ENCODE measurements at places on chromosomes 7 and 10.

DNA sequence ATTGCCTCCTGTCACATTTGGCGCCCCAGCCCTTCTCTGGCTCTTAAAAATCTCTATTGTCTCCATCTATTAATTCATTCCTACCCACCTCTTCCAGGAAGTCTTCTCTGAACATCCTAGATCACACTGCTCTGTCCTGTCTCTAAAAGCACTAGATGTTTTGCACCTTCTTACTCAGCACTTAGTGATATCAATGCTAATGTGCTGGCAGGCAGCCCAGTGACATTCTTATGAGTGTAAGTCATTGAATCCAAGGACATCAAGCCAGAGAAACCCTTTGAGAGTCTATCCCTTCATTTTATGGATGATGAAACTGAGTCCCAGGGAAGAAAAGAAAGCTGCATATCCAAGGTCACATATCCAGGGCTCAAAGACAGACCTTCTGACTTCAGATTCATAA, 48.3 kb upstream of the PAX2 start:
- H3K36me3 ChIP-seq = no peaks in the 10 kb centered on the region
- H3K4me1 ChIP-seq = peaks cover 12% of the 10 kb centered on the region
- DNase-seq = no peak
- no peak overlapping the region for H3K27ac ChIP-seq

GRCh38 chr10:2165771-2166460, 428.6 kb upstream of the ADARB2 start:
- H3K27me3 ChIP-seq = peaks cover 2% of the 10 kb centered on the region
- H3K4me3 ChIP-seq = no peak overlapping the region
- no peak for DNase-seq
- no peaks in the 10 kb centered on the region for H3K36me3 ChIP-seq
- no peaks in the 10 kb centered on the region for H3K4me1 ChIP-seq

GRCh38 chr7:33874943-33875342, 30.4 kb upstream of the BMPER start:
- no peaks in the 10 kb centered on the region for H3K4me1 ChIP-seq
- H3K27ac ChIP-seq = no peak overlapping the region
- DNase-seq = no peak
- H3K36me3 ChIP-seq = no peaks in the 10 kb centered on the region
- H3K27me3 ChIP-seq = no peaks in the 10 kb centered on the region

DNA sequence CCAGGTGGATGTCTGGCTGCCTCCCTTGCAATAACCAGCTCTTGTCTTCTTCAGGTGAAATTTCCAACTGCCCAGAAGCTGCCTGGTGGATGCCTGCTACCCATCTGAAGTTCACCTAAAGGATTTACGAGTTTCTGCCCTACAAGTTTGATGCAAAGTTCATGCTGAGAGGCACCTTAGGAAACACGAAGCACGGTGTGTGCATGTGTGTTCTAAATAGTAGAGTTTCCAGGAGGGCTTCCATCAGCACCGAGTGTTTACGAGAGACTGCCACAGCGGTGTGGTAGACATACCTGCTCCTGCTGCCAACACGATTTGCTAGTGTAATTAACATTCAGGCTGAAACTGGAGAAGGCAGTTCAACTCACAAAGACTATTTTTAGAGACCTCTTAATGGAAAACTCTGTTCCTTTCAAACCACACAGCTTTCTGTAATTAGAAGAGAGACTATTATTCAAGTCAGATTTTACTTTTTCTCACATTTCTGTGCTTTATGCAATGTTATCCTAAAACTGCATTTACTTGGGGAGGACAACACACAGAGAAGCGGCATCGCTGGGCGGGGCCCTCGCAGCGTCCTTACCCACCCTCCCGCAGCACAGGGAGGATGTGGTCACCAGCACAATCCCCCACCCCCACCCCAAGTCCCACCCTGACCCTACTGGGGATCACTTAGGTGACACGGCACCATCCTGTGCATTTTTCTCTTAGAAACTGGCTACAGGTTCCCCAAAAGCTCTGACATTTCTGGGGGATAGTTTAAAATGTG, 15.5 kb upstream of the CPXM2 start:
- no peak for DNase-seq
- H3K27me3 ChIP-seq = peaks cover 4% of the 10 kb centered on the region
- H3K27ac ChIP-seq = no peak overlapping the region

GRCh38 chr7:47343061-47343455, 238.9 kb downstream of the TNS3 start:
- H3K27ac ChIP-seq = no peak overlapping the region
- no peak for DNase-seq
- no peaks in the 10 kb centered on the region for H3K36me3 ChIP-seq
- H3K4me1 ChIP-seq = no peaks in the 10 kb centered on the region
- H3K4me3 ChIP-seq = no peak overlapping the region
- H3K27me3 ChIP-seq = no peaks in the 10 kb centered on the region

DNA sequence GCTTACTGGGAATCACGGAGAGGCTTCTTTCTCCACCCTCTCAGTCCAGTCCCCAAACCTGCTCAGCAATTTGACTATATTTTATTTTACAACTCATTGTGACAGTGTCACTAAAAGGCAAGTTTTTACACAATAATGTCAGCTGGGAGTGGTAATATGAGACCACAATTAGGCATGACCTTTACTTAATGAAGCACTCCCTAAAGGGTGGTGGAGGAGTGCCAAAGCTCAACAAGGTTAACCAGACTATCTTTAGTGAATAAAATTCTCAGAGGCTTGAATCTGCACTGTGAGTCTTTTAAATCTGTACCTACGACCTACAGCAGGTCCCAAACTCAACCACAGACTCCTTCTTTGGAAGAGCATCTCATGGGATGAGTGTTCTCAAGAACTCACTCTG, 215.6 kb downstream of the TAX1BP1 start:
- DNase-seq = no peak
- H3K4me1 ChIP-seq = no peaks in the 10 kb centered on the region
- H3K4me3 ChIP-seq = no peak overlapping the region

- H3K4me3 ChIP-seq = no peak overlapping the region
- no peaks in the 10 kb centered on the region for H3K27me3 ChIP-seq
- no peaks in the 10 kb centered on the region for H3K36me3 ChIP-seq
- no peaks in the 10 kb centered on the region for H3K4me1 ChIP-seq
Measured at GRCh38 chr7:122622682-122623081, 76.2 kb downstream of the RNF133 start.

DNA sequence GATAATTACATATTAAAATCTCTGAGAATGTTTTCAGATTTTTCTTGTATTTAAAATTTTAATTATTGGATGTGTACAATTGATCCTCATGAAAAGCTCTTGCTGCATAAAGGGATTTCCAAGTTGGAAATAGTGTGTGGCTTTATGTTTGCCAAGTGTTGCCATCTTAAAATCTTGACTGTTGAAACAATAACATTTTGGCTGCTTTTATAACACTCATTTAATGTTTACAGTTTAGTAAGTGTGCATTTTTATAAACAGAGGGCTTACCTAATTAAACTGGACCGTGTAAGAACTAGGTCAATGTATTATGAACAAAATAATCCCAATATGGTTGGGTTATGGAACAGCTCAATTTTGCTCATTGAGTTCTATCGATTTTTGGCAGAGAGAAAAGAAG, 23.9 kb downstream of the SEMA3A start:
- H3K27me3 ChIP-seq = no peaks in the 10 kb centered on the region
- no peaks in the 10 kb centered on the region for H3K4me1 ChIP-seq
- no peak for DNase-seq
- no peaks in the 10 kb centered on the region for H3K36me3 ChIP-seq
- no peak overlapping the region for H3K4me3 ChIP-seq
